ENCODE measurements at places on chromosomes 16 and 17.
A peak's percentile ranks its signal among the peaks of the same experiment; 100 is the strongest.

- DNase-seq: peak; percentile 80
These were observed 16.7 kb downstream of the HSD11B2 start for GRCh38 chr16:67447508-67448076.

DNA sequence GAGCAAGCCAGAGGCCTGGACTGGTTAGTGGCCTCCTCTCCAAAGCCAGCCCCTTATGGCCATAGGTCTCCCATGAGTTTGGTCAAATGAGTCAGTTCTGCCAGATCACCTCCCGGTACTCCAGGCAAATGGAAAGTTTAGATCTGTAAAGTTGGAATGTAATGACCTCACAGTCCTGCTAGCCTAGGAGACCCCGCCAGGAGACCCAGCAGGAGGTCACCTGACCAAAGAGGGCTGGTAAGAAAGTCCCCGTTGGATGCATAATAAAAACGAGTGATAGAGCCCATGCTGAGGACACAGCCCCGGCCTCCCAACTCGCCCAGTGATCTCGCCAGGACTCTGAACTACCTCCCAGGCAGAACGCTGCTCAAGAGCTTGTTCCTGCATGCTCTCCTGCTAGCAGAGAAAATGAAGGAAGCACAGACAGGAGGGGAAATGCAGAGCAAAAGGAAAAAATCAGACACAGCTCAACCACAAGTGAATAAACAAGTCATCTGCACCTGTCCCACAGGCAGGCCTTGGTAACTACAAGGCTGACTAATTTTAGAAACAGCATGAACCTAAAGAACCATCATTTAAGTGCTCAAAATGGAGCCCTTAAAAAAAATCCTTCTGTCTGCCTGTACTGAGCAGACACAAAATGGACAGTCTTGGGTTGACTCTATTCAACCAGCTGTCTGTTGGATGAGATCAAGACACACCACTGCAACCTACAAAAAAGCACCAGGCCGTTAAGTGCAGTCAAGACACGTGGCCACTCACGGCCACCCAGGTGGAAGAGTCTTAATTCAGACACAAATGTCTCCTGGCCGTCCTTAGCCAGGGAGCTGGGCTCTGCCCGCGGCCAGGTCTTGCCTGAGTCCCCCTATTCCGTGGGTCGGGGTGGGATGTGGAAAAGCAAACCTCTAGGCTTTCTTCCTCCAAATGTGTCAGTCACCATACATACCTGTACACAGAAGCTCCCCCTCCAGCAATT is 9.2 kb downstream of the CDIP1 start:
- no peak for DNase-seq

DNA sequence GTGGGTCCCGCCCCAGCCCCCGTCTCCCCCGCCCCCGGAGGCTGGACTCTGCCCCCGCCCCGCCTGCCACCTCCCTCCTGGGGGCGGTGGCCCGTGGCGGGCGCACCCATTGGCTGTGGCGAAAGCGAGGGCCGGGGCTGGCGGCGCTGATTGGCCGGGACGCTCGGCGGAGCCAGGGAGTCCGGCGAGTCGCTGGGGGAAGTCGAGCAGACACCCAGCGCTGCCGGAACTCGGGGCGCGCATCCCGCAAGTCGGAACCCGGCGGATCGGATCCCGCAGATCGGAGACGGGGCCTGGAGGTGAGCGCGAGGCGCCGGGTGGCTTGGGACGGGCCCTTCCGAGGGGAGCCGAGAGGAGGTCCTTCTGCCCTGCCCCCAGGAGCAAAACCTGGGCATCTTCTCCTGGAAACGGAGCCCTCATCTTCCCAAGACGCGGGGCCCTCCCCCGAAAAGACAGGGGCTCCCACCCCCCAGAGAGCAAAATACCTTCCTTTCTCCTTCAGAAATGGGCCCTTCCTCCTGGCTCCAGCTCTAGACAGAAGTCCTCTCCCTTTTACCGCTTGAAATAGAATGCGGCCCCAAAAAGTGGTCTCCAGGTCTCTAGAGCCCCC is at the start of gene ABAT:
Gene ABAT (plus strand): TSS at position 205 of the 610 bp plus-strand sequence. CDS start 61,123 bp downstream, outside the sequence.
- peak; percentile 77 for DNase-seq

GRCh38 chr17:48578616-48579470 is 693 bp upstream of the HOXB4 start:
- no peak for DNase-seq

DNA sequence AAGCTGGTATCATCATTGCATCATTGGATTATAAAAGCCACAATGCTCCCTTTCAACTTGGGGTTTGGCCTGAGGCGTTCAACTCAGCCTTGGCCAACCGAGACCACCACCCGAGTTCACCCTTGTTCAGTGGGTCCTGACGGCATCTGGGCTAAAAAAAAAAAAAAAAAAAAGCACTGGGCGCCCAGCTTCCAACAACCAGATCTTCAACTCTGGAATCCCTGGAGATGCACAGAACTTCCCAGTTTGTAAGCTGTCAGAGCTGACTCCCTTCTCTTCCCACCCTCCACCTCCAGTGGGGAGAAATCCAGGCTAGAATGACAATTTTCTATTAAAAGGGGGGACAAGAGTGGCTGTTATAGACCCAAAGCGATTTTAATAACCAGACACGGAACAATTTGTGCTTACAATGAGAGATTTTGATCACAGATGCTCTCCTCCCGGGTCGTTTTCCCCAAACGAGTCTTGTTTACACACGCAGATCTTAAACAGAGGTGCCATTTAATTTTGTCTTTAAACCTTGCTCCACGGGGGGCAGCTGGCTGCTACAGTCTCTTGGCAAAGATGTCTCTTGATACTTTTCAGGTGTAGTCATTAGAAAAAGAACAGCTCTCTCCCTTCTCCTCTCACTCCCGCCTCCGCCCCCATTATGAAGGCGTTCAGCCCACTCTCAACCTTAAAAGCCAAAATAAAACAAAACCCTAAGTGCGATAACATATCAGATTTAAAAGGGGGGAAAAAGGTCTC is 26.9 kb downstream of the GPRC5B start:
- DNase-seq: no peak

DNA sequence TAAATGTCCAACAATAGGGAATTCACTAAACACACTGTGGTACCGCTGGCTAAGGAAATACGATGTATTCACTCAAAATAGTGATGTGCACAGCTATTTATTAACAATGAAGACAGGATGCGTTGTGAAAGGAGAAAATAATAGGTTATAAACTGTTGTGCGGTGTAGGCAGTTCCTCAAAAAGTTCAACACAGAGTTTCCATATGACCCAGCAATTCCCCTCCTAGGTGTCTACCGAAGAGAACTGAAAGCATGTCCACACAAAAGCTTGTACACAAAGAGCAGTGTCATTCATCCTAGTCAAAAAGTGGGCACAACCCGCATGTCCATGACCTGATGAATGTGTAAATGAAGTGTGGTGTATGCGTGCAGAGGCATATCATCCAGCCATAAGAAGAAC is 1.2 kb upstream of the CES1 start:
- DNase-seq: peak; percentile 97

DNA sequence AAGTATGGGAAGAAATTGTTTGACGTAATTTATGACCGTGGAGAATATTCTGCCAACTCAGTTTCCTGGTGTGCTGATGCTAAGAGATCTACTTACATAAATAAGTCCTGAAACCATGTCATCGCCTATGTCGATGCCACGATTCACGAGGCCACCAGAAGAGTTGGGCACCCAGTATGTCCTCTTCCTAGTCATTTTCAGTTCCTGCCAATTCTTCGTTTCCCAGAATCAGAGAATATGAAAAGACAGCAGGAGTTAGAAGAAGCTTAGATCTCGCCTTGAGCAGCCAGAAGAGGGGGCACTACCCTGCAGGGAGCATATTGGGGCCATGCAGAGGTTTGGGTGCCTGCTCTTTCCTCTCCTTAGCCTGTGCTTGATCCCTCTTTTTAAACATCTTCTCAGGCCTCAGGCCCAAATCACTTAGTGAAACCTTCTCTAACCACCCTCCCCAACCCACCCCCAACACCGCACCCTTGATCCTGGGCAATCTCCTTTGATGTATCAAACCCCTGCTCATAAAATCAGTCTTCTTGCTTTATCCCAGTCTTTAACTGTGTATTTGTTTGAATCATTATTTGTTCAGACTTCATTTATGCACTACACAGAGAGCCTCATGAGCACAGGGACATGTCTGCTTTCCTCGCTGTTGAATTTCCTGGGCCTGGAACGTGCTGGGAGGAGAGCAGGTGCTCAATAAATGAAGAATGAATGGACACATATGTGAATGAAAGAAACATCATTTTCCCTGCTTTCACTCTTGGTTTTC is 12.2 kb upstream of the LONP2 start:
- DNase-seq: peak; percentile 53
